Activated CD8-positive, alpha-beta T cell treated with anti-CD3 and anti-CD28 coated beads for 36 hours (primary cell): ENCODE measurements at places on chromosomes 2 and 18. TPM values are rescaled to one million over a fixed set of nuclear protein-coding genes. Genes with fewer than 3 reads are reported as not detected.

NPHP1 gene
- 1.4 TPM for total RNA-seq

SLC9A4 gene
- total RNA-seq: not detected

INPP5D gene
- 40.2 TPM for total RNA-seq

ALPP gene
- not detected for total RNA-seq

LHCGR gene
- not detected for total RNA-seq

PRKCE gene
- total RNA-seq: 11.9 TPM

DNAJC5G gene
- total RNA-seq: not detected

NEB gene
- total RNA-seq: 0.18 TPM

SLC4A5 gene
- 2.0 TPM for total RNA-seq

RAB6C gene
- total RNA-seq: not detected

IL36RN gene
- not detected for total RNA-seq

OTOS gene
- total RNA-seq: not detected

GRCh38 chr2:166406374-166406773 lies 30.6 kb upstream of the SCN9A start:
- DNase-seq: no peak
- no peak overlapping the region for H3K4me3 ChIP-seq
- H3K36me3 ChIP-seq: no peaks in the 10 kb centered on the region
- H3K27ac ChIP-seq: no peak overlapping the region
- H3K27me3 ChIP-seq: no peaks in the 10 kb centered on the region

GRCh38 chr2:60837123-60837522 lies 44.3 kb upstream of the REL start:
- peaks cover 51% of the 10 kb centered on the region for H3K4me1 ChIP-seq
- H3K36me3 ChIP-seq: no peaks in the 10 kb centered on the region
- H3K27me3 ChIP-seq: no peaks in the 10 kb centered on the region
- no peak for DNase-seq

GRCh38 chr2:140905083-140905781 lies 1225.6 kb downstream of the LRP1B start:
- no peaks in the 10 kb centered on the region for H3K27me3 ChIP-seq
- H3K27ac ChIP-seq: no peak overlapping the region
- H3K4me3 ChIP-seq: no peak overlapping the region
- no peaks in the 10 kb centered on the region for H3K4me1 ChIP-seq

GRCh38 chr2:218392891-218393462 lies 6.7 kb upstream of the CTDSP1 start:
- H3K4me3 ChIP-seq: no peak overlapping the region
- DNase-seq: no peak
- H3K27ac ChIP-seq: no peak overlapping the region
- no peaks in the 10 kb centered on the region for H3K27me3 ChIP-seq
- no peaks in the 10 kb centered on the region for H3K36me3 ChIP-seq
- peaks cover 30% of the 10 kb centered on the region for H3K4me1 ChIP-seq

DNA sequence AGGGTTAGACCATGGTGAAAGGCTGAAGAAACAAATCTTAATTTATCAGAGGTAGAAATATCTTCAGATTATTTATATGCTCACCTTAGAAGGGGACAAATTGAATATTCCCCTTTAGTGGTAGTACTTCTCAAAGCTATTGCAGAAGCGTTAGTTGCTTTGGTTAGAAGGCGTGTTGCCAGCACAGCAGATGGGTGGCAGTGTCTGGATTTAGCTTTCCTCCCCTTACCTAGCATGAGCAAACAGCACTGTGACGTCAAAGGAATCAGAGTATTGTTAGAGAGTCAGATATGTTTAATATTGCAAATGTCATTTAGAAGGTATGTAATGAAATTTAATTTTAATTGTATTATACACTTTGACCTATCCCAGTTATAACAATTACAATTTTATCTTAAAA lies 27.2 kb upstream of the GALR1 start:
- no peak overlapping the region for H3K27ac ChIP-seq
- DNase-seq: no peak
- H3K4me3 ChIP-seq: no peak overlapping the region
- H3K36me3 ChIP-seq: no peaks in the 10 kb centered on the region
- peaks cover 15% of the 10 kb centered on the region for H3K4me1 ChIP-seq

- no peaks in the 10 kb centered on the region for H3K27me3 ChIP-seq
- no peaks in the 10 kb centered on the region for H3K4me1 ChIP-seq
- no peak for DNase-seq
- H3K4me3 ChIP-seq: no peak overlapping the region
- no peaks in the 10 kb centered on the region for H3K36me3 ChIP-seq
- H3K27ac ChIP-seq: no peak overlapping the region
Observed at GRCh38 chr2:36415381-36416022, 59.9 kb downstream of the CRIM1 start.

DNA sequence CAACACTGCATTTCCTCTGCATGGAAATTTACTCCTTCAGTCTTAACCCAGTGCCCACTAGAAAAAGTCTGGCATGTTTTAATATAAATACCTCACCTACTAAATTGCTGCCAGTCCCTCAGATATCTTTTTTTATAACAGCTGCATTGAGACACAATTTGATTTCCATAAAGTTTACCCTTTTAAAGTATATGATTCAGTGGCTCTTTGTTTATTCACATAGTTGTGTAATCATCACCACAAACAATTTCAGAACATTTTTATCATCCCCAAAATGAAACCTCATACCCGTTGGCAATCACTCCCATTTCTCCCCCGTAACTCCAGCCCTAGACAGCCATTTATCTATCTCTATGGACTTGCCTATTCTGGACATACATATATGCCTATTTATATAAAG lies 17.0 kb upstream of the FRZB start:
- no peak overlapping the region for H3K27ac ChIP-seq
- DNase-seq: no peak

GRCh38 chr18:56702946-56703345 lies 51.8 kb downstream of the WDR7 start:
- H3K27ac ChIP-seq: no peak overlapping the region
- no peak overlapping the region for H3K4me3 ChIP-seq
- DNase-seq: peak; percentile 39
- no peaks in the 10 kb centered on the region for H3K27me3 ChIP-seq

- no peaks in the 10 kb centered on the region for H3K27me3 ChIP-seq
- H3K4me1 ChIP-seq: peaks cover 93% of the 10 kb centered on the region
- H3K36me3 ChIP-seq: peaks cover 33% of the 10 kb centered on the region
- no peak overlapping the region for H3K4me3 ChIP-seq
- peak overlapping the region; percentile 56 for H3K27ac ChIP-seq
Observed at GRCh38 chr2:225008935-225009334, 33.3 kb downstream of the DOCK10 start.

DNA sequence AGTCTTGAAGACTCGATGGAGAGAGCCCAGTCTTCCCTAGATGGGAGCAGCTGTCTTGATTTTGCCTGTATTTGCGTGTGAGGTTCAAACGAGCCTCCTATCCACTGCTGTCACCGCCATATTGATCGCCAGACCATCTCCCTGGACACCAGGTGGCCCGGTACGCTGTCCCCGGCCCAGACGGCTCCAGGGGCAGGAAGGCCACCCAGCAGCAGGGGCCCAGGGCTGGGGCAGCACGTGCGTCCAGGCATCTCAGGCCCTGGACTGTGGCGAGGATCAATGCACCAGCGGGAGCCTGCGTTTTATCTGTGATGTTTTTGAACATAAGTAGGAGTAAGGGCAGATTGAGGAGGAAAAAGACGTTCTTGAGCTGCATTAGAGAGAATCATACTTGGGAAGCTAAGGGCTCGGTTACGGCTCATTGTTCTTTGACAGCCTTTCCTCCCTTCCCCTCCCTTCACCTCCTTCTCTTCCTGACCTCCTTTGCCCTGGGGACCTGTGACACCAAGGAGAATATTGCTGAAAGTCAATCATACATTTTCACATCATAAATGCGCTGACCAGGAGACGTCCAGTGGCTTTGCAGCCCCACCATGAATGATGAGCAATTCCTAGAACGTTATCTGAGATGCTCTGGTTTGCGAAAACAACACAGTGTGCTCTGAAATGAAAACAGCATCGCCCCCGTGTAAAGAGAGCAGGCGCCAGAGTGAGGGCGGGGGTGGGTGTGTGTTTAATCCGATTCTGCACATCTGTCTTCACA lies 711.2 kb upstream of the SALL3 start:
- H3K4me1 ChIP-seq: no peaks in the 10 kb centered on the region
- H3K27ac ChIP-seq: no peak overlapping the region
- H3K36me3 ChIP-seq: no peaks in the 10 kb centered on the region
- no peaks in the 10 kb centered on the region for H3K27me3 ChIP-seq
- H3K4me3 ChIP-seq: no peak overlapping the region
- DNase-seq: no peak

- H3K27ac ChIP-seq: no peak overlapping the region
- no peaks in the 10 kb centered on the region for H3K27me3 ChIP-seq
- DNase-seq: no peak
- no peaks in the 10 kb centered on the region for H3K36me3 ChIP-seq
Observed at GRCh38 chr2:149989447-149990063, 402.0 kb upstream of the MMADHC start.

DNA sequence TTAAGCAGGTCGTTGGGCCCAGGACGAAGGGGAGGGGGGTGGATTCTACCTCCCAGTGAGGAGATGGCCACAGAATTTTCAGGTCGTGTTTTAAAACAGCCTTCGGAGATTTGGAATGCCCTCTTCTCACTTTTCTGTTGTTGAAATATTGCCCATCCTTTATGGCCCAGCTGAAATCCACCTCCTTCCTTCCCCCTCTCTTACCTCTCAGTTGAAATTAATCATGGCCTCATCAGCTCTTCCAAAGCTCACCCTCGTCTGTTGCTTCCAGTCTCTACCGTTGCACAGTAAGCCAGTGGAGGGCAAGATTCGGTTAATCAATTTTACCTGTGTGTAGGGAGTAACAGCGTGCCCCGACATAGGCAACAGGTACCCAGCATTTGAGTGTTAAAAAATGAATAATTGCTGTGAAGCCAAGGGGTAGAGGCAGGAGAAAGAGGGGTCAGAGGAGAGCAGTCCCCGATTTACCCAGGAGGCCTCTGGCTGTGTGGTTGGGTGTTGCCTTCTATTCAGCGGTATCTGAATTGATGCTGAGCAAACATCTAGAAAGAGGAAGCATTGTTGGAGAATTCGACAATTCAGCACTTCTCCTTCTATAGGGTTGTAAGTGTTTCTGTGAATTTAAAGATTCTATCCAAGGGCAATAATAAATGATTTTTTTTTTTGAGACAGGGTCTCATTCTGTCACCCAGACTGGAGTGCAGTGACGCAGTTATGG lies 8.6 kb upstream of the PDIA6 start:
- no peaks in the 10 kb centered on the region for H3K36me3 ChIP-seq
- no peaks in the 10 kb centered on the region for H3K4me1 ChIP-seq
- no peak overlapping the region for H3K4me3 ChIP-seq
- H3K27ac ChIP-seq: no peak overlapping the region

GRCh38 chr2:55710025-55710424 lies 16.4 kb upstream of the PNPT1 start:
- DNase-seq: no peak
- H3K4me1 ChIP-seq: no peaks in the 10 kb centered on the region
- H3K4me3 ChIP-seq: no peak overlapping the region

DNA sequence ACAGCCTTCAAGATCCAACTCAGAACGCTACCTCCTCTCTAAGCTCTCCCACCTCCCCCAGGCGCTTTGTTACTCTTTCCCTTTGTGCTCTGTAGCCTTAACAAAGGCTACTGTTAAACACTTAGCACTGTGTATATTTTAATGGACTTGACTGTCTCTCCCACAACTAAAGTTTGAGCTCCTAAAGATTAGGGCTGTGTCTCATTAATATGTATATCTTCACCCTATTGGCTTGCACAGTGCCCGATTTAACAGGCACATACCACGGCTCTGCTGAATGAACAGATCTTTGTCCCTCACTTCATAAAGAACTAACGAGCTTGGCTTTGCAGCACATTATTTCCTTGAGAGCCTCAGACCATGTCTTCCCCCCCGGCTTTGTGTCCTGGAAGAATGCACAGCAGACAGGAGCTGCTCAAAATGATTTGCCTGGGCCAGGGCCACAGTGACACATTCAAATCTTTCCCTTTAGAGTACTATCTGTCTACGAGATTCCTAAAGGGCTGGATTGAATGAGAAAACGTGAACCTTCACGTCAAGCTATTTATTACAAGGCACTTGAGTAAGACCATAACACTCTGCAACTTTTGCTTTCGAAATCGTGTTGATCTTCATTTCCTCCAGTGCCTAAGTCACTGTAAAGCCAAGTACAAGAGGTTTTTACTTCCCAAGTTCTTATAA lies 22.1 kb downstream of the ABHD3 start:
- no peak overlapping the region for H3K4me3 ChIP-seq
- H3K36me3 ChIP-seq: peaks cover 7% of the 10 kb centered on the region
- H3K27me3 ChIP-seq: no peaks in the 10 kb centered on the region

GRCh38 chr18:31454066-31454708 lies 6.6 kb downstream of the DSG3 start:
- no peaks in the 10 kb centered on the region for H3K27me3 ChIP-seq
- no peak for DNase-seq
- no peak overlapping the region for H3K27ac ChIP-seq

DNA sequence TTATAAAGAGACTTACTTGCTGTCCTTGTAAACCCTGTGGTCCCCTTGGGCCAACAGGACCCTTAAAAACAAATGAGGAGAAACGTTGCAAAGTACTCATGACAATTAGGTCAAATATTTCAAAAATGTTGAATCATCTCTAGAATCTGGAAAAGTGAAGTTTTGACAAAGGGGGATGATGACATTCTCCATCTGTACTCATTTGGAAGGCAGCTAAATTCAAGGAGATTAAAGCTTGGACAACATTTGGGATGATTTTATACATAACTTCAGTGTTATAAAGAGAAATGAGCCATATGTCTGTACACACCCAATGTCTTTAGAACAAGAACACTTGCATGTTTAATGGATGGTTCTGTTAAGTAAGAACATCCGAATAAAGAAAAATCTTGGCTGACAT lies 92.9 kb downstream of the COL5A2 start:
- no peaks in the 10 kb centered on the region for H3K36me3 ChIP-seq
- H3K4me3 ChIP-seq: no peak overlapping the region
- H3K4me1 ChIP-seq: peaks cover 3% of the 10 kb centered on the region
- H3K27me3 ChIP-seq: no peaks in the 10 kb centered on the region

- no peak for DNase-seq
- no peaks in the 10 kb centered on the region for H3K36me3 ChIP-seq
- H3K4me3 ChIP-seq: no peak overlapping the region
- no peak overlapping the region for H3K27ac ChIP-seq
Observed at GRCh38 chr2:227322530-227323205, 2.4 kb upstream of the MFF start.

- H3K27me3 ChIP-seq: no peaks in the 10 kb centered on the region
- H3K36me3 ChIP-seq: peaks cover 8% of the 10 kb centered on the region
- no peaks in the 10 kb centered on the region for H3K4me1 ChIP-seq
- DNase-seq: no peak
- H3K4me3 ChIP-seq: no peak overlapping the region
Observed at GRCh38 chr2:144004742-144005141, 515.2 kb downstream of the ZEB2 start.

- DNase-seq: no peak
- H3K27me3 ChIP-seq: no peaks in the 10 kb centered on the region
- H3K4me3 ChIP-seq: no peak overlapping the region
- no peak overlapping the region for H3K27ac ChIP-seq
- H3K4me1 ChIP-seq: peaks cover 7% of the 10 kb centered on the region
Observed at GRCh38 chr2:196849895-196850294, 40.7 kb upstream of the C2orf66 start.

GRCh38 chr18:48632676-48633257 lies 93.9 kb downstream of the CTIF start:
- no peak overlapping the region for H3K4me3 ChIP-seq
- H3K27ac ChIP-seq: no peak overlapping the region
- no peaks in the 10 kb centered on the region for H3K27me3 ChIP-seq
- DNase-seq: no peak
- H3K4me1 ChIP-seq: no peaks in the 10 kb centered on the region
